ENCODE measurements at places on chromosomes 7 and 10.

DNA sequence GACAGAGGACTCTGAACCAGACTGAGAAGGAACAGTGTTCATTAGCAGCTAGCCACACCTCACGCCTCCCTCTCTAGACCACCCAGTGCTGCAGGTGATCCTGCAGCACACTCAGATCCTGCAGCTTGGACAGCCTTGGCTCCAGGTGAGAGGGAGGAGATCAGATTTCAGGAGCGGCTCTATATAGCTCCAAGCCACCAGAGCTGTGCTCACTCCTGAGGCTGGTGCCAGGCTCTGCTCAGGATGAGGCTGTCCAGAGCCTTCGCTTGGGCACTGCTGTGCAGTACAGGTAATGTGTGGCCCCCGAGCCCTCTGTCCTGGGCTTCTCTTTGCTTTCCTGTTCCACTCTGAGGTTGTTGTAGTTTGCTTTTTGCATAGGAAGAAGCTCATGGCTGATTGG, 42.4 kb downstream of the C10orf120 start:
- no peak for DNase-seq

GRCh38 chr7:159112136-159113011, 32.3 kb downstream of the VIPR2 start:
- DNase-seq: no peak

DNA sequence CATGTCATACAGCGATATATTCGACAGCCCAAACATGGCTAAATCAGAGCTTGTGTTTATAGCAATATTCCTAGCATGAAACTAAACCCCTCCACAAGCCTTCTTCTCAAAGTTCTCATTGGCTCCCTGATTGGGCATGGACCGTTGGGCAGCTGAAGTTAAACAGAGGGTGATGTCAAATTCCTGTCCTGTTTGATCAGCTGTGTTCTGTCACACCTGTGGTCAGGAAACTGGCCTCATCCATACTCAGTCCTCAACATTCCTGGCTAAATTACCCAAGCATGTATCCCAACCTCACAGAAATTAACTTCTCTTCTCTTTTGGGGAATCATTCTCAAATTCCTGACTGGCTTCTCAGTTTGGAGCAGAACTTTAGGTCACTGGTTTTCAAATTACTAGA, 107.9 kb downstream of the ODAD2 start:
- no peak for DNase-seq

DNA sequence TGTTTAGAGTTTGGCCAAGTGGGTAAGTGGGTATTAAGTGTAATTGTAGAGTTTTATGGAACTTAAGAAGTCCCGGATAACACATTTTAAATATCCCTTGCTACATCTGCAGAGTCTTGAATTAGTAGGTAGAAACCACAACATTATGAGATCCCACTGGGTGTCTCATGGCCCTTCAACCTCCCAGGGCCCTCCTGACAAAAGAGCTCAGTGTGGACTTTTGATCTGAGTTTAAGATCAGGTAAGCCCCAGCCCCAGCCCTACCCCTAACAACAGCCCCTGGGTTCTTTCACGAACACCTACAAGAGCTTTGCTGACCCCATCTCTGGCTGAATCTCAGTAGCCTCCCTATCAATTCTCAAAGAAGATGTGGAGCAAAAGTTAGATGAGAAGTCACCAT, 65.4 kb upstream of the STK17A start:
- DNase-seq: no peak

DNA sequence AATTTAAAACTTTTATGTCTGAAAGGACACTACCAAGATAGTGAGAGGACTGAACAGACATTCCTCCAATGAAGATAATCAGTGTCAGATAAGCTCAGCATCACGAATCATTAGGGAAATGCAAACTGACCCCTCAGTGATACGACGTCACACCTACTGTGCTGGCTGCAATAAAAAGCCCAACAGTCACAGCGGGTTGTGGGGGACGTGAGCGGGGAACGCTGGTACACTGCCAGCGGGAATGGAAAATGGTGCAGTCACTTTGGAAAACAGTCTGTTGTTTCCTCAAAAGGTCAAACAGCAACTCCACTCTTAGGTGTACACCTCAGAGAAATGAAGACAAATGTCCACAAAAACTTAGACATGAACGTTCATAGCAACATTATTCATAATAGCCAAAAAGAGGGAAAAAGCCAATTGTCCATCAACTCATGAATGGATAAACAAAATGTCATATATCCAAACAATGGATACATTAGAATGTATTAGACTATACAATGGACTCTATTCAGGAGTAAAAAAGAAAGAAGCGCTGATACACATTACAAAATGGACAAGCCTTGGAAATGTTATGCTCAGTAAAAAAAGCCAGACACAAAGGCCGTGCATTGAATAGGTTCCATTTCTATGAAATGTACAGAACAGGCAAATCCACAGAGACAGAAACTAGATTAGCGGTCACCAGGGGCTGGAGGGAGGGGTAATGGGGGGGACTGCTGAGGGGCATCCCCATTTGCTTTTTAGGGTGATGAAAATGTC, 2.4 kb upstream of the ECHS1 start:
- DNase-seq: no peak

DNA sequence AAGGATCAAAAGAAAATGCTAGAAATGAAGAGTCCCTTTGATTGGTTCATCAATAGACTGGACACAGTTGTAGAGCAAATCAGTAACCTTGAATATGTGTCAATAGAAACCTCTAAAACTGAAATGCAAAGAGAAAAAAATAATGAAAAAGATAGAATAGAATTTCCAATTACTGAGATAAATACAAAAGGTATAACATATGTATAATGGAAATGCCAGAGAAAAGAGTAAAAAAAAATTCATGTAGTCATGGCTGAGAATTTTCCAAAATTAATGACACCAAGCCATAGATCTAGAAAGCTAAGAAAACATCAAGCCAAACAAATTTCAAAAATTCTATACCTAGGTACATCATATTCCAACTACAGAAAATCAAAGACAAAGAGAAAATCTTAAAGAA, 62.0 kb upstream of the HGF start:
- DNase-seq: no peak

- DNase-seq: no peak
These were observed 93.2 kb upstream of the STEAP1 start for GRCh38 chr7:90061077-90061476.

DNA sequence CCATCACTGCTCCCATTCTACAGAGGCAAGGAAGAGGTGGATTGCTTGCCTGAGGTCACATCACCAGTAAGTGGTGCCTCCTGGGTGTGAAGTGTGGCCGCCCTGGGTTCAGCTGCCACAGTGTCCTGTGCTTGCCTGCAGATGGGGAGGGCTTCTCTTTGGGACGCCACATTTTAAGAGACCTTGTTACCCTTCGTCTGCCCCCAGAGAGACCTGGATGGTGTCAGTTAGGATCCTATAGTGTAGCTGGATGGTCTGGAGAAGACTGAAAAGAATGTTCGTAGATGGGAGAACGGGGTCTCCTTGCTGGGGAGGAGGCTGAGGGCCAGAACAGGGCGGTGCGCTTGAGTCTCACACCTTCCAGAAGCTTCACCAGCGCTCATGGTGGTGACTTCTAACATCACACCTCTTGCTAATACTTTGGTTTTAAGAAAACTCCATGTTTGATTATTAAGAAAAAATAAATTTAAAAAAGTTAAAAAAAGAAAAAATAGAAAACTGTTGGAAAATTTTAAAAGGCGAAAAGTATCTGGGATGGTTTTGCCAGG, 2.3 kb downstream of the DOCK1 start:
- no peak for DNase-seq

DNA sequence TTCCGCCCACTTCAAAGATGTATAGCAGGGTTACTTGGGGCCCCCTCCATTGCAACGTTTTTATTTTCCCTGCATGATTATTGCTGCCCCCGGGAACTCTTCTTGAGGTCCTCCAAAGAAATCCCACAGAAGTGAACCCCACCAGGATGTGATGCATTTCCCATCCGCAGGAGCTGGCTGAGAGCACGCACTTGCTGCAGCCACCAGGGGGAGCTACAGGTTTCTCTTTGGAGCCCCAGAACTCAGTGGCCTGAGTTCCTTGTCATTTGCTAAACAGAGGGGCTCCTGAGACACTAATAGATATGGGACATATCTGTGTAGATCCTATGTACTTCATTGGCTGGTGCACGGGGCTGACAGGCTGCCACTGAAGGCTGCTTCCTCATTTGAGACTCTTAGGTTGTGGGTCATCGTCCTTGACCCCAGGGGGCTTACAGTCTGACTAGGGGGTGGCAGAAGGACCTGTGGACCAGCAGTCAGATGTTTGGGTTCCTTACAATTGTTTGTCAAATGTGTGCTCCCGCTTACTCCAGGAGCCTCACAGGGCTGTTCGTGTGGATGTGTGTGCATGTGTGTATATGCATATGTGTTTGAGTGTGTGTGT, 52.3 kb upstream of the ENO4 start:
- peak; percentile 32 for DNase-seq

GRCh38 chr7:90536449-90536848, 59.7 kb upstream of the CDK14 start:
- DNase-seq: no peak

- DNase-seq: peak; percentile 17
These were observed 67.8 kb downstream of the EGFR start for GRCh38 chr7:55086413-55087201.

GRCh38 chr10:126111516-126111915, 215.2 kb downstream of the FANK1 start:
- DNase-seq: no peak

- DNase-seq: no peak
These were observed 92.7 kb upstream of the AKR1E2 start for GRCh38 chr10:4733150-4733842.

DNA sequence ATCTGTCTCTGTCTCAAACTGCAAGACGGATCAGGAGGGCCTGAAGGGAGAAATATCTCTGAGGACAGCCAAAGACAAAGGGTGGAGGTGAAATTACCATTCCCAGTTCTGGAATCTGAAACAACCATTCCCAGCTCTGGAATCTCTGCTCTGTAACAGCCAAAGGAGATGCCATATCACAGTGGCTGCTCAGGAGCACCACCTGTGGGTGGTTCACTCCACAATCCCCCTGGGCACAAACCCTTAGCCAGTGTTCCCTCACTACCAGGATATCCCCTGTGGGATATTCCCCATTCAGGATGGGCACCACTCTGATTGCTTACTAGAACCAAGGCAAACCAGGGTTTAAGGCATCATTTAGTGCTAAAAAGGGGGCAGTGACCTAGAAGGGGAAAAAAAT, 199.0 kb downstream of the HTR7 start:
- DNase-seq: no peak

DNA sequence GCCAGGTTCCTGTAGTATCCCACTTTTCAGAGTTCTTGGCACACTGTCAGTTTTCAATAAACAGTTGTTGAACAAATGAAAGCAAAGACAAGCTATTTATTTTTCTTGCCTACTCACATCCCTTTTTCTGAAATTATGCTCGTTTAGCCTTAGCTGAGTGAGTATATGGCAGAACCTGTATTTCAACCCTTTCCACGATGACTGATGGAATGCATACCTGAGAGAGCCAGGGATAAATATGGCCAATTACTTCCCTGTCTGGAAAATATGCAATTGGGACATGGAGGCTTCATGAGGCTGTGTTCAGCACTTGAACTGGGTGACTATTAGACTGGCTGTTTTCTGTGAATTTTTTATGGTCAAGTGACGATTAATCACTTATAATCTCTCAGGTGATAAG, 144.5 kb upstream of the POT1 start:
- no peak for DNase-seq

- no peak for DNase-seq
These were observed 44.2 kb downstream of the TSPAN12 start for GRCh38 chr7:120813546-120814252.

DNA sequence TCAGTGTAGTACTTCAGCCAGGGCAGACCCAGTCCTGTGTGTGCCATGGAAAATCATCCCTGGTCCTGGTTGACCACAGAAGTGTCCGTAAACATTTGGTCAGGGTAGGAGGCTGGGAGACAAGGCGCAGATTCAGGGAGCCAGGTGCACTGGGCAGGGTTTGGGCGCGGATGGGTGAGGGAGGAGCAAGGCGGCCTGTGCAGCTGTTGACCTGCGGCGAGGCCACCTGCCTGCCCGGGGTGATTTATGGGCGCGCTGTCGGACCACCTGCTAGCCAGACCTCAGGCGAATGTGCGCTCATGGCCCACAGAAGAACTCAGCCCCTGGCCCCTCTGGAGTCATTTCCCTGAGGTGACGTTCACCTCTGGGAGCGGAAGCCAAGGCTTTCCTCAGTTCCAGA, 6.6 kb downstream of the SFRP5 start:
- DNase-seq: no peak

DNA sequence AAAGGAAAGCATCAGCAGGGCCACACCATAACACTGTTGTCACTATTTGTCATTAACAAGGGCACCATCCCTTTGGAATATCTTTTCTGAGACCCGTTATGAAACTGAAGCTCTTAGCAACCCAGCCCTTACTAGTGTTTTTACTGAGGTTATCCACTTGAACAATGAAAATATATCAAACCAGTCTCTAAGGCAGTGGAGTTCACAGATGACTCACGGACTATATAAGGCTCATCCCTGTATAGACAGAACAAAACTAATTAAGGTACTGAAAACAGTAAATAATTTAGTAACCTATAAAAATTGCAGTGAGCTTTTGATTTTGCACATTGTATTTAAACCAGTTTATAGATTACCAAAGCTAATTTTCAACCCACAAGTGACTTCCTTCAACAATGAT, 196.0 kb downstream of the ELAPOR2 start:
- DNase-seq: no peak

DNA sequence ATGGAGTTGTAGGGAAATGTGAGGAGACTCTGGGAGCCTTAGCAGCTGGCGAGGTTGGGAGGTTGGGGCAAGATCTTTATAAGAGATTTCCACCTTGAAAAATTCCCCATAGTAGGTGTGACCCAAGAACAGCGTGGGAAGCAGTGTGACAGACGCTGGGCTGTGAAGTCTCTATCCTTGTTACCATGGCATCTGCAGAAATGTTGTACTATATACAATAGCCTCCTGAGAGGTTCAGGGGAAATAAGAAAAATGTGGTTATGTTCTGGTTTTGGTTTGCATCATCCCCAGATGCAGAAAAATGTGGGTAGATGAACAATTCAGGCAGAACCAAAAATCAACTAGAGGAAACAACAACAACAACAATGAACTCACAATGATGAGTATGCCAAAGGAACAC, 498.6 kb downstream of the SH2D4B start:
- no peak for DNase-seq

GRCh38 chr7:128735436-128735835, 3.7 kb upstream of the CALU start:
- no peak for DNase-seq

DNA sequence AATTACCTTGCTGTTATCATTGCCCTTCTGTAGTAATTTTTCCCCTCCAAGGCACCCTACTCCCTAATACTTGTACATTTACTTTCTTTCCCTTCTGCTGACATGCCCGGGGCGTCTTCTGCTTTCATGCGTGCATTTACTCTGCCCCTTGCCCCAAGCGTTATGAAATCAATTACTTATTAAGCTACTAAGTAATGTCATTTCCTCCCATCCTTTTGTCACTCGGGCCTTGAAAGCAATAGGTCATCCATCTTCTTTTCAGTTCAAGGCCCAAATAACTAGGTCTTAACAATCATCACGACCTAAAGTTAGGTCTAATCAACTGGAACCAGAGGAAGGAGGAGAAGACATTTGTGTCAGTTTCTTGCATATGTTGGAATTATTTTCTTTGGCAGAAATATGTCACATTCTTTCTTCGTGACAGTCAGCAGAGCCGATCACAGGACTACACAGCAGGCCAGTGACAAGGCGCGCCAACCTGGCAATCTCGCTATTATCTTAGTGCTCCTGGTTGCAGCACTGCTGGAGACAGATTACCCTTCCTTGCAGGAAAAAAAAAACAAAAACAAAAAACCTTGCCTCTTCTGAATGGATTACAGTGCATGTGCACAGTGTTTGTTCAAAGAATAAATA, 179.2 kb downstream of the RELN start:
- DNase-seq: no peak

GRCh38 chr10:43043342-43043772, 33.5 kb upstream of the RET start:
- DNase-seq: no peak

All from CD4-positive, CD25-positive, alpha-beta regulatory T cell (primary cell).